ENCODE measurements at places on chromosomes 2 and 18.

- no peak for DNase-seq
Measured at GRCh38 chr2:85255456-85255812, 72.4 kb downstream of the TGOLN2 start.

GRCh38 chr18:2485983-2486382, 85.3 kb downstream of the METTL4 start:
- no peak for DNase-seq

GRCh38 chr2:68537809-68538208, 70.4 kb downstream of the APLF start:
- DNase-seq, result no peak

DNA sequence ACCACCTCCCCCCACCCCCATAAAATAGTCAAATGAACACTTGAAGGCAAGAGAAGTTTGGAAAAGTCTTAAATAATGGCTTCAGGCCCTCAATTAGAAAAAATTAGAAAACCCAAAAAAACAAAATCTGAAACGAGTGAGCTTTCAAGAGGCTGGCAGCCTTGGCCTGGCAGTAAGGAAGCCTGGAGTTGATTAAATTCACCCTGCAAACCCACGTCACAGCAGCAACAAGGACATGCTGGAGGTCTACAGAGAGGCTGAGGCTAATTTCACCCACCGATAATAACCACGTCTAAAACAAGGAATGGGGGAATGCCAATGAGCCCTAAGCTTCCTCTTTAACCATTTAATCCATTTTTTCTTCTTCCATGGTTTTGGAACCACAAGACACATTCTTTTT, 122.7 kb upstream of the SMAD7 start:
- no peak for DNase-seq

GRCh38 chr2:233081232-233081730, 21.1 kb downstream of the INPP5D start:
- peak; percentile 75 for DNase-seq

GRCh38 chr18:48583573-48583972, 44.7 kb downstream of the CTIF start:
- no peak for DNase-seq

- DNase-seq, result no peak
Measured at GRCh38 chr2:105344704-105345345, 7.5 kb downstream of the C2orf49 start.

GRCh38 chr2:85001595-85001994, 30.6 kb downstream of the KCMF1 start:
- DNase-seq, result no peak

DNA sequence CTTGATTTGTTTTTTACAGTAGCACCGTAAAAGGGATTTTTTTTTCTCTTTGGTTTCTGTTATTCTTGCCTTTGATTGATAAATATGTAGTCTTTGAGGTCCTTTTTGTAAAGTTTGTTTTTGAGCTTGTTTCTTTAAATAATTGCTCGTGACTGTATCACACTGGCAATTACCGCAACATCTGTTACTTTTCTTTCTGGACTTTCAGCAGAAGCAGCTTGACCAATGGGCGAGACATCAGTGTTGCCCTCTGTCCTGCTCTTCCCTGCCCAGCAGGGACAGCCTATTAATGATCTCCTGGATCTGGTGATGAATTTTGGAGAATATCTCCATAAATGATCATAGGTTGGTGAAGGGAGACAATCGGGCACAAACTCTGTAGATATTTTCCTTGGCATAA, 74.9 kb downstream of the TDRD15 start:
- no peak for DNase-seq

- no peak for DNase-seq
Measured at GRCh38 chr18:28398471-28398870, 221.5 kb upstream of the CDH2 start.

DNA sequence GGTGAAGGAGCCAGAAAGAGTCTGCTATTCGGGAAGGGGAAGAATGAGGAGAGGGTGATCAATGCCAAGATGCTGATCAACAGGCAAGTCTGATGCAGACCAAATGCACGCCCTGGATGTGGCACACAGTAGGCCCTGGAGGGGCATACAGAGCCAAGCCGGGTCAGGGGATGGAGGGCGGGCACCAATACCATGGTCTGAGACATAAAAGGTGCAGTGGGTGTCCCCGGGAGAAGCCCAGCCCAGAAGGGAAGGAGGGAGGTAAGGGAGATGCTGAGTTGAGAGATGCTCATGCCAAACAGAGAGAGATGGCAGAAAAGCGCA, 66.6 kb upstream of the ID2 start:
- no peak for DNase-seq

- no peak for DNase-seq
Measured at GRCh38 chr18:75252136-75252535, 41.5 kb downstream of the TSHZ1 start.

DNA sequence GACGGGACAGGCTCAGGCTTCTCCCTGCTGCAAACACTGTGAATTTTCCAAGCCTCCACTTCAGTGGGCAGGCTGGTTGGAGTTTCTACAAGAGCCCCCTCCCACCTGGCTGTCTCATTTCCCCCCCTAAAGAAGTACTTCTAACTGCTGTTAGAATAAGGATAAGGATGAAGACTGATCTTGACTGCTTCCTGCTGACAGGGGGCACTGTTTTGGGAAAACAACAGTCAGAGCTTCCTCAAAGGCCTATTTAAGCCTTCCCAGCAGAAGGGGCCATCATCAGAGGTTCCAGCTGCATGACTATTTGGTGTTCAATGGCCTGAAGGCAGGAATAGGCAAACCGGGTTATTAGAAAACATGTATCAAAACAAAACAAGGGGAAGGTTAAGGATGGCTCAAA, 1162.8 kb downstream of the DSC3 start:
- DNase-seq, result no peak

DNA sequence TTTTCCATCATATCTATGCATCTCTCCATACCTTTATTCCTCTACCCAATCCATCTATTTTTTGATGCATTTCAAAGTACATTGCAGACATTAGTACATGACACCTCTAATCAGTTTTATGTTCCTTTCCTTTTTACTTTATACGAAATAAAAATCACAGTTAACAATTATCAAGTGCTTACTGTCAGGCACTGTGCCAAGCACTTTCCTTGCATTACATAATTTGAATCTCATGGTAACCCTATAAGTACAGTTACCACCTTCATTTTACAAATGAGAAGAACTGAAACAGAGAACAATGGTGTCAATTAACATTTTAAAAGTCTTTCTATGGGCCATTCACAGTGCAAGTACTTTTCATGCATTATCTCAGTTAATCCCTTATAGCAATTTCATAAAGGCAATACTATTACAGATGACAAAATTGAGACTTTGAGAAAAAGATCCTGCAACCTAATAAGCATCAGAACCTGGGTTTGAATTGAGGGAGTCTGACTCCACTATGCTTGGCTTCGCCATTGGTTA, 544.4 kb upstream of the TNP1 start:
- DNase-seq, result no peak

DNA sequence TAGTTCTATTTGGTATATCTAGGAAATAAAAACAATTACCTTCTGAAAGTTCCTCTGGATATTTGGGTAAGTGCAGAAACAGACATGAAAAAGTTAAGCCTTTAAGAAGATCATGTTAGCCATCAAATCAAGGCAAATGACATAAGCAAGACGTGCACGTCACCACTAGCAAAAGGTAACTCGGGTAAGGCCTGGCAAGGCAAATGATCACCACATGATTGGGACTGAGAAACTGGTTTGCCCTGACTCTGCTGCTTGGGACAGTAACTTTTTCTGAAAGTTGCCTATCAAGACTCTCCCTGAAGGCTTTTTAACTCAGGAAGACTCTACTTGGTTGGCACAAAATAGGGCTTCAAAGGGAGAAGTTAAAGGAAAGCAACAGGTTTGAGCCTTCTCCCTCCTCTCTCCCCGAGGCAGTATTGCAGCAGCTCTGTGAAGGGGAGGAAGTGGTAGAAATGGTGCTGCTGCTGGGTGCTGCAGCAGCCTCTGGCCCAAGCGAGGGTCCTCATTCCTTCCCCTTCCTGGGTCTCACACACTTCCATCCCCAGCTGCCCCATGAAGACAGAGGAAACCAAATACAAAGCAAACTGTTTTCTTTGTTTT, 17.1 kb upstream of the TMEM237 start:
- no peak for DNase-seq

GRCh38 chr2:241244368-241244767, 55.9 kb downstream of the ANO7 start:
- DNase-seq, result no peak

GRCh38 chr2:227415538-227416424, 28.0 kb upstream of the SCYGR1 start:
- DNase-seq, result no peak

DNA sequence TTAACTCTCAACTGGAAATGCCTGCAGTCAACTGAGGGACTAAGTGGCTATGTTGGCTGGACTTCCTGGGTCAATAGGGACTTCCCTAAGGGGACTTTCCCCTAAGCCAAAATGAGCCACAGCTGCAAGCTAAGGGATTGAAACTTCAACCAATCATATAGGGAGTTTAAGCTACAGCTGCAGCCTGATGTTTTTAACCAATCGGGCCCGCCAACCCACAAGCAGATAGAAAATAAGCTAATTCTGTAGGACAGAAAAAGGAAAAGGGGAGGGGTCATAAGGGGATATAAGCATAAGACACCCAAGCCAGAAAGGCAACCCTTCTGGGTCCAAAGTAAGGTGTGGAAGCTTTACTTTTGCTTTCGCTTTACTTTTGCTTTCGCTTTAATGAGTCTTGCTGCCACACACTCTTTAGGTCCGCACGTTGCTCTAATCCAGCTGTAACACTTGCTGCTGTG, 927.5 kb downstream of the ERBB4 start:
- DNase-seq, result no peak

- no peak for DNase-seq
Measured at GRCh38 chr2:79585701-79586433, 73.0 kb downstream of the CTNNA2 start.

- DNase-seq, result no peak
Measured at GRCh38 chr2:109719871-109720270, 74.2 kb upstream of the RGPD5 start.

- no peak for DNase-seq
Measured at GRCh38 chr18:32610176-32610575, 139.5 kb upstream of the GAREM1 start.

DNA sequence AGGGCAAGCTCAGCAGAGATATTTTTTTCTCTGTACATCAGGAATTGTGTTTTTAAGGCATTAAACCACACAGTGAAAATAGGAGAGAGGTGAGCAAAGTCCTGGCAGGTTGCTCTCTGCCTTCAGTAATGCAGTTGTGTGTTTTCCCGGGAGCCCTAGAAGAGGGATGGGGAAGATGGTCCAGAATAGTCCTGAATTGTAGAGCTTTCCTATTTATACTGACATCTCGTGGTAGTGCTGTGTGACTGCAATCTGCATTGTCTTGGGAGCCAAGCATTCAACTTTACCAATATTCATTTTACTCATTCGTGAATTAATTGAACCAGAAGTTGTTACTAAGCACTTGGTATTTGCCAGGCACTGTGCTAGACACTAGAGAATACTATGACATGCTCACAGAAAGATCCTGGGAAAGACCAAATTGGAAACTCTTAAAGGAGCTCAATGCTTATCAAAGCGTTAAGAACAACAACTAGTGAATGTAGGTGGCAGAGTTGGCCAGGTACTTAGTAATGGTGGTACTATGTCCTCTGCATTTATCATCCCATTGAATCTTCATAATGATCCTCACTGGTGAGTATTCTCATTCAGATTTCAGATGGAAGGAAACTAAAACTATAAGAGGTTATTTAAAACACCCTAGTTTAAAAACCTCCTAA, 214.6 kb downstream of the TRIB2 start:
- DNase-seq, result no peak

DNA sequence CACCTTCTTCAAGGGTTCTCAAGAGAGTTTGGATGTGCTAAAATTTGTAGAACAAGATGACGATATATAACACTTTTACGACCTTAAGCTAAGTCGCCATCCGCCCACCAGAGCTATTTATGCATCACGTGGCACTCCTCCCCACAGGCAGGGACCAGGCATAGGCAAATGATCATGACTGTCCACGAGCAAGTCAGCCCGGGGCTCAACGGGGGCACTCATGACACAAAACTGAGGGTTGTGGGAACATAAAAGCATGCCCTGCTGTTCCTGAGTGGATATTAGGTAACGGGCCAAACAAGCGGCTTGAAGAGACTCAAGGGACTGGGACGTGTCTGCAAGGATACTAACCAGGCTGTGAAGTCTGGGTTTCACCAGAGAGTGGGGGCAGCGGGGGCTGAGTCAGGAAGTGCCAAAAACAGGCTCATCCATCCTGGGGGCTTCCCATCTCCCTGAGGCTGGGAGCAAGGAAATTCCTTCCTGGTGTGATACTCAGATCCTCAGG, 58.1 kb downstream of the FAM178B start:
- DNase-seq, result no peak

DNA sequence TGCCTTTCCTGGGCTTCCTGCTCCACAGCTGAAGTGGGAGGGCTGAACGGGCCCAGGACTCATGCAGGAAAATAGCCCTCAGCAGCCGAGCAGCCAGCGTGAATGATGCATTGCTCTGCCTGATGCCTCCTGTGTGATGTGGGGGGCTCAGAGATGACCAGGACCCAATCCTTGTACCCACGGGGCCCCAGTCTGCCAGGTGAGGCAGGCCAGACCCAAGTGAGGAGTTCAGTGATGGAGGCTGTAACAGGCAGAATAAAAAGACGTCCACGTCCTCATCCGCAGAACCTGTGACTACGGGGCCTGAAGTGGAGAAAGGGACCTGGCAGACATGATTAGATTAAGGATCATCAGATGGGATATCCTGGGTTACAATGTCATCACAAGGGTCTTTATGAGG, 194.9 kb upstream of the HDAC4 start:
- no peak for DNase-seq

DNA sequence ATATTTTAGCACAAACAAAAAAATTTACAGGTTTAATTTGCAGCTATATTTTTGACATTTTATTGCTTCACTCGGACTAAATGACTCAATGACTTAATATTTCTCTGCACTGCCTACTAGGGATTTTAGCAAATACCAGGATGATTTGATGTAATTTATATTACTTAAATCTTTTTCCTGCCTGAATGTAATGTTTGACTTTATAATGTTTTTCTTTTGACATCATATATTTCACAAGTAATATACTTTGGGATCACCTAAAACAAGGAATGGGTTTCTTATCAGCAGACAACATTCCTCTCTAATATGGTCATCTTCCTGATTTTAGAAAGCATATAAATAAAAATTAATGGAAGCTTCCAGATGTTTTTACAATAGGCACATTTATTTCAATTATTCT, 253.2 kb upstream of the EPC2 start:
- no peak for DNase-seq

GRCh38 chr2:72956936-72957335, 39.6 kb downstream of the EMX1 start:
- no peak for DNase-seq
